ENCODE measurements at places on chromosomes 3 and 15.

DNA sequence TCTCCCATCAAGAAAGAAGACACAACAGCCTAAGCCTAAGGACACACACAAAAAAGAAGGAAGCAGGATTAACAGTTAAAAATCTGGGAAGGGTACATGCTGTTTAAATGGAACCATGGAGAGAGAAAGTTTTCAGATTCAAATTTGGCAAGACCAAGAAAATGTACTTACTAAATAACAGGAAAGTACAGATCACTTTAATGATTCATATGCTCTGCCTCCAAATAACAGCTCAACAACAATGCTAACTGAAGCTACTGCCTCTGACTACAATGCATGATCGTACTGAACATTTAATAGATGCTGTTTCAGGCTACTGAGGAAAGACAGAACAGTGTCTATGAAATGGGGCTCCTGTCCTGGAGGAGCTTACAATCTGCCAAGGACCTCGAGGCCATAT, 8.4 kb upstream of the NMB start:
- DNase-seq: no peak

DNA sequence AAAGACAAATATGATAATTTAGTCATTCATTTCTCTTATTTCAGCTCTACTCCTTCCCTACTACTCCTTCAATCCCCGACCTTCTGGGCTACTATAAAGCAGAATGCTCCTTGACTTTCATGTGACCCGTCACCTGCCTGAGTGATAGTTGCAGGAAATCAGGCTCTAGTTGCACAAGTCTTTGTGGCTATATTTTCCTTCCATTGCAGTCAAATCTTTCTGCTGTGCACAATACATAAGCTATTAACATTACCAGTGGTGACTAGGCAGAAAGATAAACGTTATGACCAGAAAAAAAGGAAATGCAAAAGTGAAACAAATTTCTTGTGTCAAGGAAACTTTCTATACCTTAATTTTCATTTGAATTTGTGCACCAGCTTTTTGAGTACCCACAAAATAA, 2.3 kb downstream of the SUCNR1 start:
- DNase-seq: no peak

GRCh38 chr3:71370467-71370866, 213.1 kb downstream of the FOXP1 start:
- DNase-seq: no peak

DNA sequence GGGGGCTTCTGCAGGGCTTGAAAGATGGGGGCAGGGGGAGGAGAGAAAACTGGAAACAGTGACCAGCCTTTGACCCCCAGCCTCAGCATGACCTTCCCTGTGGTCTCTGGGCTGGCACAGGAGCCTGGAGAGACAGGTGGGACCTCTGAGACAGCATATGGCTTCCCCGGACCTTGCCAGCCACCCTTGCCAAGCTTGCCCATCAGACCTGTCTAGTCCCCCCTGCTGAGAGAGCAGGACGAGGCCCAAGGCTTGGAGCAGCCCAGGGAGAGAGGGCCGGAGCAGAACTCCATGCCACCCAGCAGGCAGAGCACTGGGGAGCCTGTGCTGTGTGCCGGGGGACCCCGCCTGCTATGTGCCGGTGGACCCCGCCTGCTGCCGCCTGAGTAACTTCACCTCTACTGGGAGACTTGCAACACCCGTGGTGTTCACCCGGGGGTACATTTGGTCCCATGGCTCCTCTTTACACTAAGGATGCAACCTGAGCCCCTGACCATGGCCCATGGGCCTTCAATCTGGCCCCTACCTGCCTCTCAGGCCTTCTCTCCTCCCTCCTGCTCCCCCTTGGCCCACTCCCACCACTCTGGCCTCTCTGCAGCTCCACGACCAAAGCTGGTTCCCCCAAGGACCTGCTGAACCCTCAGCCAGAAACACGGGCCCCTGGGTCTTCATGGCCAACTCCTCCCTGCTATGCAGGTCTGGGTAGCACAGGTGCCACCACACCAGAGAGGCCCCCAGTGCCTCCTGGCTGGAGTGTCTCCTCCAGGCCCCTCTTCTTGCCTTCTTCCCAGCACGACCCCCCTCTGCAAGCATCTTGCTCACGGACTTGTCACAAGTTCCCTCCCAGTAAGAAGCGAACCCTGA, 21.1 kb upstream of the SLC41A3 start:
- no peak for DNase-seq

- no peak for DNase-seq
Measured at GRCh38 chr3:105830836-105831235, 38.0 kb downstream of the CBLB start.

- no peak for DNase-seq
Measured at GRCh38 chr3:61236556-61236955, 14.7 kb downstream of the FHIT start.

DNA sequence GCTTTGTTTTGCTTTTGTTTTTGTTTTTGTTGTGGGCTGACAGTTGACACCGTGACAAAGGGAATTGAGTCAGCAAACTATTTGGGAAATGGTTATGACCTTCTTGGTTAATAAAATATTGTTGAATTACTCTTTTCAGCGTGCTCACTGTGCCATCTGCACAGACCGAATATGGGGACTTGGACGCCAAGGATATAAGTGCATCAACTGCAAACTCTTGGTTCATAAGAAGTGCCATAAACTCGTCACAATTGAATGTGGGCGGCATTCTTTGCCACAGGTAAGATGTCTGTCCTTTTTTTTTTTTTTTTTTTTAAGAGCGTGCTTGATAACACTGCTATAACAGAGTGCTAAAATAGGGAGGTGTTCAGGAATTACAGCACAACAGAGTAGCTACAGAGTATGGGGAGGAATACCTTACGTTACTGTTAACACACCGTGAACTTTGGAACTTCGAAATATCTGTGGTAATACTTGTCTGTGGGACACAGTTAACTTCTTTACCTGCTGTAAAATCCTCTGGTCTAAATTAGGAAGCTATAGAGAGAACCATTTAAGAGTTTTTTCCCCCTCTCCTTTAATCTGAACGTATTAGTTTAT, 48.2 kb downstream of the PRKCI start:
- no peak for DNase-seq

- DNase-seq: no peak
Measured at GRCh38 chr15:80275961-80276360, 23.9 kb upstream of the CTXND1 start.

DNA sequence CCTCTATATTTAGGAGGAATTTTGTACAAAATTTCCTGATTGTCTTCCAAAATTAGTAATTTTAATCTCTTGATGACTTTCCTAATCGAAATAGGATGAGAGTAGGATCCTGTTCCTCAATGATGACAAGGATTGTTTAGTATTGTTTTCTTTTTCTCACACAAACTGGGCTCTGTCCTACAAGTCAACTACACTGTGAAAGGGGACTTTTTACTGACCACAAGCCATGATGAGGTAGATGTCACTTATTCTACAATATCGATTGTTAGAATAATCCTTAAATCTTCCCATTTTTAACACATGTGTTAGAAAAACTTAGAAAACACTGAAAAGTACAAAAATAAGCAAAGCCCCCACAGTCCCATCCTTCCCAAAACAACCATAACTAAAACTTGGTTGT, 35.8 kb upstream of the TSC22D2 start:
- no peak for DNase-seq

GRCh38 chr15:101618076-101618475, 34.1 kb downstream of the TM2D3 start:
- no peak for DNase-seq

GRCh38 chr3:141524988-141525387, 38.2 kb downstream of the RASA2 start:
- DNase-seq: no peak

GRCh38 chr15:72800833-72801481, 17.4 kb upstream of the ADPGK start:
- DNase-seq: no peak

- DNase-seq: no peak
Measured at GRCh38 chr15:63628123-63628822, 31.1 kb downstream of the FBXL22 start.

- DNase-seq: no peak
Measured at GRCh38 chr3:186923241-186923640, 7.1 kb upstream of the ST6GAL1 start.

- DNase-seq: no peak
Measured at GRCh38 chr3:171933441-171933840, 90.3 kb downstream of the TMEM212 start.

DNA sequence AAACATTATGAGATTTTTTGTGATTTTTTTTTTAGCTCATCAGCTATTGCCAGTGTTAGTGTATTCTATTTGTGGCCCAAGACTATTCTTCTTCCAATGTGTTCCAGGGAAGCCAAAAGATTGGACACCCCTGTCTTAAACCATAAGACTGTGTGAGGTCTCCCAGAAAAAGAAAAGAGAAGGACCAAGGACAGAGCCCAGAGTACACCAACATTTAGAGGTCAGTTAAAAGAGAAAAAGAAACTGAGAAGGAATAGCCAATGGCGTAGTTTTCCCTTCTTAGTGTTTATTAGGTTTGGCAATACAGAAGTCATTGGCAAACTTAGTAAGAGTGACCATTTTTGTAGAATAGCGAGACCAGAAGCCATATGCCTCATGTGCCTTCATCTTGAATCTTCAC, 36.1 kb upstream of the SLC25A36 start:
- DNase-seq: no peak

GRCh38 chr3:27596334-27596841, 112.2 kb upstream of the SLC4A7 start:
- no peak for DNase-seq

Measured in brain pericyte (primary cell).